ENCODE measurements at places on chromosomes 7 and 10.

GRCh38 chr10:130929422-130930325, 381.8 kb downstream of the TCERG1L start:
- DNase-seq = no peak

GRCh38 chr10:34098821-34099567, 716.1 kb downstream of the PARD3 start:
- no peak for DNase-seq

GRCh38 chr10:114932945-114933344, 5.0 kb upstream of the TRUB1 start:
- DNase-seq = no peak

DNA sequence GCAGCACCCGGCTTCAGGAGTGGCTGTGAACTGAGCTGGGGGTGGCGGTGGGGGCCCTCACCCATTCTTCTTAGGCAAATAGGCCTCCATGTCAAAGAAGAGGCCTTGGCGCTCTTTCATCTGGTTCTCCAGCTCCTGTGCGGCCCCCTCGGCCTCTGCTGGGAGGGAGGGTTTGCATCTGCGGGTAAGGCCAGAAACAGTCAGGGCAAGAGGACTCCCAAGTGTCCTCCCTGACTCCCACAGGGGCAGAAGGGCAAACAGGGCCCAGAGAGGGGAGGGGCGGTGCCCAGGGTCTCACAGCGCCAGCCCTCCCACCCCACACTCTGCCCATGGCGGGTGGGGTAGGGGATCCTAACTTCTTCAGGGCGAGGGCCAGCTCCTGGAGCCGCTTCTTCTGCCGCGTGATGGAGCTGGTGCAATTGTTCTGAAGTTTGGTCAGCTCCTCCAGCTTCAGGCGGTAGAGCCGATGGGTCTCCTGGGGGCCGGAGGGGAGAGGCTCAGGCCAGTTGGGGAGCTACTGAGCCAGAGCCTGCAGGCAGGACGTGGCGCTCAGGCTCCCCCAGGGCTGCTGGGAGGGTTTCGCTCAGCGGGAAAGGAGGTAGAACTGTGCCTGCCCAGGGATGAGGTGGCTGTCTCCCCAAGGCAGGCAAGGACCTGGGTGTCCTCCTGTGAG, 2.2 kb downstream of the TMEM120A start:
- no peak for DNase-seq
